Right renal cortex interstitium (tissue), 3 donors: ENCODE measurements at places on chromosomes 5 and 9. TPM values are rescaled to one million over a fixed set of nuclear protein-coding genes. Genes with fewer than 3 reads are reported as not detected.

FYB1 gene
- 5.2 TPM for polyA plus RNA-seq

BRINP1 gene
- 4.9 TPM for polyA plus RNA-seq

OMD gene
- polyA plus RNA-seq, result 1.1 TPM

COL15A1 gene
- polyA plus RNA-seq, result 33.0 TPM

MSANTD3 gene
- polyA plus RNA-seq, result 22.5 TPM

LCP2 gene
- polyA plus RNA-seq, result 3.0 TPM

CPEB4 gene
- 35.2 TPM for polyA plus RNA-seq

IL4 gene
- not detected for polyA plus RNA-seq

PKD2L2 gene
- polyA plus RNA-seq, result 0.26 TPM

WNK2 gene
- 15.1 TPM for polyA plus RNA-seq

- DNase-seq, result no peak
Observed at GRCh38 chr5:27377626-27378025, 339.2 kb upstream of the CDH9 start.

- no peak for DNase-seq
Observed at GRCh38 chr5:51669095-51669494, 285.8 kb downstream of the ISL1 start.

DNA sequence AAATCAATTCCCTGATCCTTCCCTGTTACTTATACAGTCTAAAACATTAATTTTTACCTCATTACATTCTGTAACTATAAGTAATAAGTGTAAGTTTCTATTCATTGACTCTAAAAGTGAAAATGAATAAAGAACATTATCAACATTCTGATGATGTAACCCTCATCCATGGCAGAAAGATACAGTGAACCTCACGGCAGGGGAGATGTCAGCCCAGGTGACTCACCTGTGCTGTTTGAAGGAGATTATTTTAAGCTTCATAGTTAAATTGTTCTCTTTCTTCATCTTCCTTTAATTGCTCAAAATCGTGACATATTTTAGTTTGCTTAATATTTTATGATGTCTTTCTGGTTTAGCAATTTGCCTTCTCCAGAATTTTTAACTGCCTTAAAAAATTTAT lies 268.1 kb downstream of the FSTL4 start:
- no peak for DNase-seq

GRCh38 chr5:154465169-154465568 lies 12.9 kb downstream of the HAND1 start:
- DNase-seq, result no peak

- DNase-seq, result no peak
Observed at GRCh38 chr9:4553951-4554381, 63.7 kb downstream of the SLC1A1 start.

DNA sequence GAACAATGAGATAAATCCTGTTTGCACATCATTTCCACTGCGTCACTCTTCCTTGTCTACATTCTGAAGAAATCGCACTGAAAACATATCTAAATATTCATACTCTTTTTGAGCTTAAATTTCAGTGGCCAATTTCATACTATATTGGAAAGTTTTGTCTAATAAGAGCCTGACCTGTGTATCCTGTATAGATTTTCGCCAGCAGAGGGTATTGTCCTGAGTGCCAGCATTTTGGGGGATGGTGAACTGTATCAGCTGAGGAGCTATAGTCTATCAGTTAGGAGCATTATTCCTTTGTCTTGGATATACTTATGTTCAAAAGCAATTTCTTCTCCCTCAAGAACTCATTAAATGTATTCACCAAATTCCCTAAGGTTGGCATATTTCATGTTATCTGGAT lies 102.3 kb downstream of the SEMA6A start:
- no peak for DNase-seq

DNA sequence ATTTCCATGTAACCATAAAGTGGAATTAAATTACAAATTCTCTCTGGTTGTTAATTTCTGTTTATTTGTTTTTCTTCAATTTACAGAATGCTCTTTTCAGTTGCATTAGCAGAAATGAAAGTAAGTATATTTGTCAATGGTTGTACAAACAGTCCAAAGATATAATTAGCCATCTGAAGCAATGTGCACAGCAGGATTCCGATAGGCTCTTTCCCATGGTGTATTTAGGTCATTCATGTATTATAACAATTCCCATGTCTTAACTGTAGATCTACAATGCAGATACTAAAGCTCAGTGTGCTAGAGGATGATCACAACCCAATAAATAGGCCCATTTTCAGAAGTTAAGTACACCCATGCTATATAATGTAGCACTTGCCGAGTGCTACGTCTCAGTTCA lies 43.8 kb downstream of the RECK start:
- DNase-seq, result no peak

DNA sequence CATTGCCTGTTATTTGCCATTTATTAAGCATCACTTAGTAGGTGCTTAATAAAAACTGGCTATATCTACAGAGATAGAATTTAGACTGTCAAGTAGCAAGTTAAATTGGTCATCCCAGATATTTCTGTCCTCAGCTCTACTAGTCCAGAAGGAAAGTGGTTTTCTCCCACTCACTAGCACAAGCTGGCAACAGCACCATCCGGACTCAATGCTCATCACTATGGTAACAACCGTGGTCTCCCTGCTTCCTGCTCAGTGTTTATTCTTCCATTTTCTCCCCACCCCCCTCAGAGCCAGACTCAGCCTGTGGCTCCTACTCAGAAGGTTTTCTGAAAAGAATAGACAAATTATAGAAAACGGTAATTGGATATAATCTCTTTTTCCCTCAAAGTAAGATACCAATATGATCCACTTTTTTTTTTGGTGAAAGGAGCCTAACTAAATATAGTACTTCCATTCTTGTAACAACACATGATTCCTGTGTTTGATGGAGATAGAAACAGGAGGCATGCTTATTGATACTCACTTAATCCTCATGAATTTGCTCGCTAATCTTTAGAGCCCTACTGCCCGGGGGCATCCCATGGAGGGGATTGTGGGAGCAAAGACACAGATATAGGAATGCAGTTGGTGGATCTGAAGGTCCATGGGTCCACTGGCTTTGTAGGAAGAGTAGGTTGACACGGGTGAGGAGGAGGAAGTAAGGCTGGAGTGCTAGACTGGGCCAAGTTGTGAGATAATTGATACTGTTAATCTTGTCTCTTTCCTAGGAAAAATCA lies 191.4 kb downstream of the MAN2A1 start:
- no peak for DNase-seq

GRCh38 chr9:99013550-99013949 lies 69.8 kb downstream of the COL15A1 start:
- DNase-seq, result no peak

DNA sequence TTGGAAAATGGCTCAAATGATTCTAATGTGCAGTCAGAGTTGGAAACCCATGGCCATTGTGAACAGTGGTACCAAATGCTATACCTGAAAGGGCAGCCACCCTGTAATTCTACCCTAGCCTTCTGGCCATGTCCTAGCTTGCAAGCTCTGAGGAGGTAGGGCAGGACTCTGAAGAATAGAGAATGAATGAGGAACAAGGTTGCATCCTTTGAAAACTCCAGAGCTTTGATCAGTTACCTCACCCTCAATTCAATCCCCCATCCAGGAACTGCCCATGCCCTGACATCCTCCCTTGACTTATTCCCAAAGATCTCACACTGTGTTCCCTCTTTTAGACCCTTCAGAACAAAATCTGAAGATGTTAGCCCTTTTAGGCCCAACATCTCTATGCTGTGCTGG lies 17.8 kb upstream of the ERMP1 start:
- no peak for DNase-seq

GRCh38 chr9:130715270-130715669 lies 21.7 kb downstream of the EXOSC2 start:
- DNase-seq, result no peak

DNA sequence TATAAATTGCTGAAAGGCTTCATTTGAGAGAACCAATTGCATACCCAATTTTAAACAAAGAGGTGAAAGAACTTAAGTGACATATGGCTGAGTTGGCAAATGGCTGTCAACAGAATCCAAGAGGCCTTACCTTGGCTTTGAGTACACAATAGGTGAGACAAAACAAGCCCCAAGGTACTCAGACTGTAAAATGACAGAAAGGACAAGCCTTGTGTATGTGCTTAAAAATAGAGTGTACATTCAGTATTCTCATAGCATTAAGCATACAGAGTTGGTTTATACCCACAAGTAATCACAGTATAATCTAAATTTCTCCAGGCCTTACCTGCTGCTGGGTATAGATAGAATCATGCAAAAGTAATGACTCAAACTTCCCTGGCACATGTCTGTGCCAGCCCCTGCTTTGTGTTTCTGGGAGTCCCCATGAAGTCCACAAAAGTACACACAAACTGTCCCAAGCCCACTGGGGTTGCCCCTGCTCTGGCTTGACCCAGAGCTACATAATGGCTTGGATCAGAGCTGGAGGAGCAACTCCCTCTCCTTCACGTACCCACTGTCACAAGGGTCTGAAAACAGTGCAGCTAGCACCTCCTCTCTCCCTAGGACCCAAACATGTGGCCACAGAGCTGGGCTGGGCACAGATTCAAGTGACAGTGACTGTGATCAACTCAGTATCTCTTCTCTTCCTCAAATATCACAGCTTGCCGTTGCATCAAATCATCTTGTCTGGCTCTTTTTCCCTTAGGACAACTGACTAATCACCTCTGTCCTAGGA lies 250.8 kb downstream of the ENC1 start:
- DNase-seq, result no peak

DNA sequence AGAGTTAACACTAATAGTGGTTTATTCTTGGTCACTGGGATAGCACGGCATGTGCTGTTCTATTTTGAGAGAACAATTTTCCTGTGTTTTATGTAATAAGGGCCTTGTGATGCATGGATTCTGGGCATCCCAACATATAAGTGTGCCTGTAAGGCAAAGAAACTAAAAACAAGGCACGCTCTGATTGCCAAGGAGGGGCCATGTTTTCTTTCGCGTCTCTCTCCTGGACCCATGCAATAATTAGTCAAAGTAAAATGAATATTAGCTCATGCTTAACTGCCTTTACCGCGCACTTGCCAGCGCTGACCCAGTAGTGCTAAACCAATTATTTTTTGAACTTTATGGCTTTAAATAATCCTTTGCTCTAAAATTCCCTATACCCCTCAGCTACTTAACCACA lies 140.9 kb downstream of the PSAT1 start:
- DNase-seq, result no peak
